ENCODE measurements at places on chromosomes 6 and 20. TPM values are rescaled to one million over a fixed set of nuclear protein-coding genes. Genes with fewer than 3 reads are reported as not detected.

The RNF144B gene
- 13.9 TPM for total RNA-seq

The WFDC5 gene
- not detected for total RNA-seq

The DPPA5 gene
- total RNA-seq: not detected

DNA sequence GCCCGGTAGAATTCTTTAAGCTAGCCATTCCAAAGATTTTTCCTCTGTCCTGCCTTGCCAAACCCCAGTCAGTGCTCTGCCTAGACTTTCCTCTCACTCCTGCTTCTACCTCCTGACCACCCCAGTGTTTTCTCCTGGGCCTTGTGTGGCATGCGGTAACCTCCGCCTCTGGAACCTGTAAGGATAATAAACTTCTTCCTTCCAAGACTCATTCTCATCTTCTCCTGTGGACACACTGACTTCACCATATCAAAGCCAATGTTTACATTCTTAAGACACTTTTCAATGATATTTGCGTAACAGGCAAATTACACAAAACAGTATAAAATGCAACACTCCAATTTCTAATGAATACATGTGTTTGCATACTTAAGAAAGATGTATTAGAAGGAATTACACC, 354.6 kb downstream of the RNF144B start:
- DNase-seq: no peak
